ENCODE measurements at places on chromosomes 13 and 19. TPM values are rescaled to one million over a fixed set of nuclear protein-coding genes. Genes with fewer than 3 reads are reported as not detected.

Gene MATK
- total RNA-seq: 2.9 TPM

Gene PCDH8
- not detected for total RNA-seq

Gene ZBTB32
- 0.21 TPM for total RNA-seq

Gene PODNL1
- total RNA-seq: not detected

Gene RPS15
- total RNA-seq: 1,886 TPM

Gene CEACAM1
- total RNA-seq: 1.3 TPM

Gene MUC16
- not detected for total RNA-seq

Gene MPV17L2
- 5.8 TPM for total RNA-seq

Gene CAPN12
- total RNA-seq: 8.2 TPM

Gene LRRC25
- total RNA-seq: 0.39 TPM

Gene AMER2
- total RNA-seq: not detected

Gene CA11
- total RNA-seq: 21.3 TPM

Gene POGLUT2
- total RNA-seq: 0.60 TPM

DNA sequence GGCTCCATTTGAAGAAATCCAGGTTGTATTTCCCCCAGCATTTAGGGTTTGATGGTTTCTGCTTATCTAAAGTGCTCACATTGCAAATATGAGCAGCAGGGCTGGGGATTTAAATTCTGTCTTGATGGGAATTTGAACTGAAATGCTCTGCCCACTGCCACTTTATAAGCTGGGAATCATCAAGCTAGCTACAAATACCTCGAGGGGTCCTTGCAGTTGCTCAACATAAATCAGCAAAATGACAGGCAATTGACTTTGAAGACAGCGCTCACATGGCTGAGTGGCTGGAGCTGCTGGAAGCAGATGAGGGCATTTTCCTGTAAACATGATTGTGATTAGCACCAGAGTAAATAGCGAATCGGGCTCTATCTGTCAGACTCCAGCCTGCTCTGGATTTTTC is 39.4 kb upstream of the MEDAG start:
- no peak overlapping the region for H3K27ac ChIP-seq
- H3K4me3 ChIP-seq: no peak overlapping the region
- H3K36me3 ChIP-seq: no peaks in the 10 kb centered on the region
- peaks cover 21% of the 10 kb centered on the region for H3K27me3 ChIP-seq
- peaks cover 4% of the 10 kb centered on the region for H3K4me1 ChIP-seq

- no peak overlapping the region for H3K27ac ChIP-seq
- no peak for DNase-seq
- no peaks in the 10 kb centered on the region for H3K4me1 ChIP-seq
- no peak overlapping the region for H3K4me3 ChIP-seq
- peaks cover 2% of the 10 kb centered on the region for H3K27me3 ChIP-seq
Measured at GRCh38 chr13:48542581-48543341, 9.9 kb upstream of the RCBTB2 start.

DNA sequence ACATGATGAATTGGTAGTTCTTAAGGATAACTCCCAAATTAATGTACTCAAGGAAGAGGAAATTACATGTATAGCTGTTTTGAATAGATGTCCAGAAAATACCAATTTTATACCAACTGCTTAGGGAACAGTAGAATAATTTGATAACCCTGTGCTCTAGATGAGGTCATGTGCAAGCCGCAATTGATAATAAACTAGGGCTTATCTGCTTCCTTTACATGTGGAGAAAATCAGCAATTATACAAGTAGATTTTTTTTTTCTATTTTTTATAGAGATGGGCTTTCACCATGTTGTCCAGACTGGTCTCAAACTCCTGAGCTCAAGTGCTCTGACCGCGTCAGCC is 9.3 kb downstream of the TPT1 start:
- peaks cover 94% of the 10 kb centered on the region for H3K4me1 ChIP-seq
- peaks cover 10% of the 10 kb centered on the region for H3K36me3 ChIP-seq
- peak overlapping the region; percentile 70 for H3K27ac ChIP-seq

DNA sequence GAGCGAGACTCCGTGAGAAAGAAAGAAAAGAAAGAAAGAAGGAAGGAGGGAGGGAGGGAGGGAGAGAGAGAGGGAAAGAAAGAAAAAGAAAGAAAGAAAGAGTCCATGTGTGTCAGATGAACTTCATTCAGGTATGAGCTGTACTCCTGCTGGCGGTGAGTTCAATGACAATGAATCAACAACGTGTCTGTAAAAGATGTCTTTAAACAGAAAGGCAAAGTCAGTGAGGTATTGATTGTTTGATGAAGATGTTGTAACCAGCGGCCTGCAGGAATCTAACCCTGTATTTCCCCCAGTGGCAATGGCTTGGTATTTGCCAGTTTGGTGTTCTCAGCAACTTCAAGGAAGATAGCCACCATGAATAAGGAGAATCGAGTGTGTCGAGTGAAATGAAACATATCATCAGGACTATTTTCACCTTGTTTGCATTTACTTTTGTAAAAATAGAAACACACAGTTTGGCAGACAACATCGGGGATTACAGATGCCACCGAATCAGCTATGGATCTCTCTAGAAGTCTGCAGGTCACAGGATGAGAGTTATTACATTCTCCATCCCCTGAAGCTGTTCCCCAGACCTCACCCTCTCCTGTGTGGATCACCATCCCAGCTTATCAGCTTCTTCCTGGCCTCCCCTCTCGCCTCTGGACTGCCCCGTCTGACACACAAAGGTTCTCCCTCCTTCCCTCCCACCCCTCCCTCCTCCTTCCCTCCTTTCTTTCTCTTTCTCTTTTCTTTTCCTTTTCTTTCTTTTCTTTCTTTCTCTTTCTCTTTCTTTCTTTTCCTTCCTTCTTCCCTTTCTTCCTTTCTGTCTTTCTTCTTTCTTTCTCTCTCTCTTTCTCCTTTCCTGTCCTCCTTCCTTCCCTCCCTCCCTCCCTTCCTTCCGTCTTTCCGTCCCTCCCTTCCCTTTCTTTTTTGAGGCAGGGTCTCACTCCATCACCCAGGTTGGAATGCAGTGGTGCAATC is 8.2 kb upstream of the SBK3 start:
- peaks cover 7% of the 10 kb centered on the region for H3K27me3 ChIP-seq
- DNase-seq: no peak
- no peak overlapping the region for H3K27ac ChIP-seq
- no peaks in the 10 kb centered on the region for H3K4me1 ChIP-seq
- no peak overlapping the region for H3K4me3 ChIP-seq

DNA sequence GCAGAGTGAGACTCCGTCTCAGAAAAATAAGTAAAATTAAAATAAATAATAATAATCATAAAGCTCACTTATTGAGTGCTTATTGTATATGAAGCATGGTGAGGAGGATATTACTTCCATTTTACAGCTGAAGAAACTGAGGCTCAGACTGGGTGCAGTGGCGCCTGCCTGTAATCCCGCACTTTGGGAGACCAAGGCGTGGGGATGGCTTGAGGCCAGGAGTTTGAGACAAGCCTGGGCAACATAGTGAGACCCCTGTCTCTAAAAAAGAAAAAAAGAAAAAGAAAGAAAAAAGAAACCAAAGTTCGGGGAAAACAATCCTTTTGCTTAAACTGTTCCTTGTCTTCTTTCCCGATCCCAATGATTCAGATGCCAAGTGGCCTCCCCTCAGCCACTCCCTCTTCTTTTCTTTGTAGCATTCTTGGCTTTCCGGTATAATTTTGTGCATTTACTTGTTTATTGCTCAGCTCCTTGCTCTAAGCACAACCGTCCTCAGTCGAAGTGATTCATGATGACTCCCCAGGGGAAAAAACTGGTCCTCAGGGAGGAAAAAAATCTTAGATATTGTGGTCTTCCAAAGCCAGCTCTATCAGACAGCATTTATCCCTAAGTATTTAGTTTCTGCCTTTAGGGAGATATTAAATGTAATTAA is 965 bp upstream of the EIF3G start:
- no peak overlapping the region for H3K4me3 ChIP-seq
- H3K36me3 ChIP-seq: no peaks in the 10 kb centered on the region
- H3K27me3 ChIP-seq: no peaks in the 10 kb centered on the region

DNA sequence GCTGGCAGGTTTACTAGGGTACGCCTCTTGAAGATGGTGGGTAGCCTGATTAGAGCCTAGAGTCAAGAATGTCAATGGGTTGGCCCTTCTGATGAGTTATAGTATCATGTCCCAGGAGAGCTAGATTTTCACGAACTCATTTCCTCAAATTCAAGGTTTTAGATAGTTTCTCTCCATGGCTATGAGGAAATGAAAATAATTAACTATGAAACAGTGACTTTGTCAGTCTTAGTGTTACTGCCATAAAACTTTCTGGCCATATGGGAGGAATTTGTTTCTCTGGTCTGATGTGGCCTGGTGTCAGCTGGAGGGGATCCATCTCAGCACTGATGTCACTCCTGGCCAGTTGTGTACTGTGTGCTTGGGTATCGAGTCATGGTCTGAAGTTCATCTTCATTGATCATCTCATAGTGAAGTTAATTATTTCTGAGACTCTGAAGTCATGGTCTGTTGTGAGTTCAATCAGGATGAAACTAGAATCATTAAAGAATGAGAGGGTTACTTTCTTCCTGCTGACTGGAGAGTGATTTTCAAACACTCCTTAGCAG is 49.4 kb upstream of the TNFSF11 start:
- H3K27ac ChIP-seq: no peak overlapping the region
- no peak overlapping the region for H3K4me3 ChIP-seq
- no peaks in the 10 kb centered on the region for H3K36me3 ChIP-seq
- no peaks in the 10 kb centered on the region for H3K27me3 ChIP-seq

- H3K4me1 ChIP-seq: peaks cover 59% of the 10 kb centered on the region
- no peak for DNase-seq
- H3K27ac ChIP-seq: peak overlapping the region; percentile 29
- H3K4me3 ChIP-seq: peak overlapping the region; percentile 98
- H3K36me3 ChIP-seq: peaks cover 16% of the 10 kb centered on the region
Measured at GRCh38 chr19:48967346-48968178, 2.5 kb downstream of the FTL start.

GRCh38 chr19:46537136-46538097 is 41.8 kb upstream of the PNMA8B start:
- peak; percentile 39 for DNase-seq
- no peak overlapping the region for H3K4me3 ChIP-seq
- H3K4me1 ChIP-seq: peaks cover 5% of the 10 kb centered on the region

- no peak overlapping the region for H3K4me3 ChIP-seq
- no peak overlapping the region for H3K27ac ChIP-seq
- no peak for DNase-seq
- peaks cover 2% of the 10 kb centered on the region for H3K27me3 ChIP-seq
- H3K36me3 ChIP-seq: no peaks in the 10 kb centered on the region
Measured at GRCh38 chr19:30911491-30911890, 437.7 kb downstream of the TSHZ3 start.

- H3K36me3 ChIP-seq: no peaks in the 10 kb centered on the region
- H3K27ac ChIP-seq: no peak overlapping the region
- peaks cover 37% of the 10 kb centered on the region for H3K27me3 ChIP-seq
- DNase-seq: no peak
Measured at GRCh38 chr19:18384775-18385174, 1.2 kb upstream of the GDF15 start.

DNA sequence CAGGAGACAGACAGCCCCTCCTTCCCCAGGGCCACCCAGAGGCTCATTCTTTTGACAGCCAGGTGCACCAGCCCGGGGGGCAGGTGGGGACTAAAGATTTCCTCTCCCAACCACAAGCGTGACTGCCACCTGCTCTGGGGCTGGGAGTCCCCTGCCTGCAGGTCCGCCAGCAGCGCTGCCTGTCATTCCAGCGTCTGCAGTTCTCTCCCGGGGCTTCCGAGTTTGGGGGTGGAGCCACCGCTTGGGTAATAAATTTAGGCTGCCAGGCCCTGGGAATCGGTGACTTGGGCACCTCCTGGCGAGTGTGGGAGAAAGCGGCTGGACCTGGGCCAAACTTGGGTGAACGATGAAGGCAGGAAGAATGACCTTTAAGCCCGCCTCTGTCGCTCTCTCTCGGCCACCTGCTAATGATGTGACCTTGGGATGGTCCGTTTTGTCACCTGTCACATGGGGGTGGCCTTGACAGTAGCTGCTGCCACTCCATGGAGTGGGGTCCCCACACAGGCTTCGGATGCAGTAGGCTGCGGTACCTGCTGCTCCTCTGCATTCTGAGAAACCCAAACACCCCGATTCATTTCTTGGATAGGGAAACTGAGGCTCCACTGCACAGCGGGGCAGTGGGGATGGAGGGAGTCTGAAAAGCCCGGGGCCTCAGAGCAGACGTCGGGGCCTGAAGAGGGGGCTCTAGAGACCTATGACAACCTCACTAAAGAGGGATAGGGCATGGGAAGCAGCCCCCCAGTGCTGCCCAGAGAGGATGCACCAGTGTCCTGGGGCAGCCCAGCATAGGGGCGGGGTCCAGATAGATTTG is 12.8 kb downstream of the FUT6 start:
- H3K4me1 ChIP-seq: peaks cover 22% of the 10 kb centered on the region
- no peak for DNase-seq
- peak overlapping the region; percentile 98 for H3K27ac ChIP-seq
- no peaks in the 10 kb centered on the region for H3K27me3 ChIP-seq
- peak overlapping the region; percentile 90 for H3K4me3 ChIP-seq
- no peaks in the 10 kb centered on the region for H3K36me3 ChIP-seq

DNA sequence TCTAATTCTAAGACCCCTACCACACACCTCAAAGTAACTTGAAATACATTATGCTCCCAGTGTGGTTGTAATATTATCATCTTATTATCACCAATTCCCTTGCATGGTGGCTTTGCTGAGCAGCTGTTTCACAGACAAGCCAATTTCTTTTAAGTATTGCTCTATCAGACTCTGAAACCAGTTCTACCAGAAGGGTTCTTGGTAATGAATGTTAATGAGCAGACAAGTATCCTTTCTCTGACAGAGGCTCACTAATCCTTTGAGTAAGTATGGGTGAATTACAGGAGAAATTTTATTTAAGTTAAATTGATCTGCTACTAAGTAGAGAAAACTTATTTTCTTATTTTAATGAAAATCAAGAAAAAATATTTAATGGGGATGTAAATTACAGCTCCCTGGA is 326.0 kb downstream of the GPC6 start:
- H3K27ac ChIP-seq: no peak overlapping the region
- no peaks in the 10 kb centered on the region for H3K36me3 ChIP-seq
- H3K4me3 ChIP-seq: no peak overlapping the region
- no peaks in the 10 kb centered on the region for H3K4me1 ChIP-seq
- DNase-seq: no peak
- H3K27me3 ChIP-seq: no peaks in the 10 kb centered on the region

DNA sequence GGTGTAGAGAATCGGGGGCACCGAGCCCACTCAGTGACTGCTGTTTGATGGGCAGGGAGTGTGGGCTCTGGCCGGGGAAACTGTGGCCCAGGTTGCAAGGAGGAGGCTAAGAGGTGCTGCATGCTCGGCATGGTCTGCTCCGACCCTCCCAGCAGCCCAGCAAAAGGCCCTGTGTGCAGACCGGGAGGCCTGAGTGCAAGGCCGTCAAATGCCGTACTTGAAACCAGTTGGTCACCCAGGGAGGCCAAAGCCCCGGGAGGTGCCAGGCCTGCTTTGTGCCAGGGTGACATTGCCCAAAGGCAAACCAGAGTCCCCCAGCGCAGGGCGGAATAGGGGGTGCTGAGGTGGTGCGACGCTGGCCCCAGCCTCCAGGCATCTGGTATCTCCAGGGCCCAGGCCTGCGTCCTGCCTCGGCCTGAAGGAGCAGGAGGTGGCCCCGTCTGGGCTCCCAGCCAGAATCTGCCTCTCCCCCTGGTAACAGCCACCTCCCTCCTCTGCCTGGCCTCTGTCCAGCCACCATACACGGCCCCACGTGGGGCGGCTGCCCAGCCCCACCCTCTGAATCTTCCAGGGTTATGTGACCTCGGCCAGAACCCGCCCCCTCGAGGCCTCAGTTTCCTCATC is 4.0 kb downstream of the PIK3R2 start:
- no peak overlapping the region for H3K4me3 ChIP-seq
- no peaks in the 10 kb centered on the region for H3K27me3 ChIP-seq
- no peak overlapping the region for H3K27ac ChIP-seq
- H3K36me3 ChIP-seq: no peaks in the 10 kb centered on the region
- no peak for DNase-seq
- H3K4me1 ChIP-seq: peaks cover 34% of the 10 kb centered on the region

- H3K36me3 ChIP-seq: peaks cover 15% of the 10 kb centered on the region
- DNase-seq: peak; percentile 14
- peaks cover 21% of the 10 kb centered on the region for H3K4me1 ChIP-seq
- peak overlapping the region; percentile 95 for H3K27ac ChIP-seq
- H3K4me3 ChIP-seq: no peak overlapping the region
Measured at GRCh38 chr13:98910501-98910951, 67.3 kb downstream of the DOCK9 start.
